T-helper 2 cell (primary cell): ENCODE measurements at places on chromosomes 13 and 19.

DNA sequence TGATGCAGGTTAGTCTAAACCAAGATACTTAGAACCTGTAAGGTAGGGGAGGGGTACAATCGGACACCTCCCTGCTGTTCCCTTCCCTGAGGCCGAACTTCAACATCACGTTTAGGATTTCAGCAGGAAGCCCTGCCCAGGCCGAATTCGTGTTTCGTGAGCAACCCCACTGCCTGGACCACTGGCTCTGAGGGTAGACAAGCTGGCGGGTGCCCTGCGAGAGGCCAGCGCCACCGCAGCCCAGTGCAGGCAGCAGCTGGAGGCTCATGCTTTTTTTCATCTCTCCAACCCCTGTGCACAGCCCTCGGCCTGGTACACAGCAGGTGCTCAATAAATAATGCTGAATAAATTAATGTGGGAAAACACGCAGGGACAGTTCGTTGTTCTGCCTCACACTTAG lies 7.7 kb downstream of the HOMER3 start:
- no peak for DNase-seq

DNA sequence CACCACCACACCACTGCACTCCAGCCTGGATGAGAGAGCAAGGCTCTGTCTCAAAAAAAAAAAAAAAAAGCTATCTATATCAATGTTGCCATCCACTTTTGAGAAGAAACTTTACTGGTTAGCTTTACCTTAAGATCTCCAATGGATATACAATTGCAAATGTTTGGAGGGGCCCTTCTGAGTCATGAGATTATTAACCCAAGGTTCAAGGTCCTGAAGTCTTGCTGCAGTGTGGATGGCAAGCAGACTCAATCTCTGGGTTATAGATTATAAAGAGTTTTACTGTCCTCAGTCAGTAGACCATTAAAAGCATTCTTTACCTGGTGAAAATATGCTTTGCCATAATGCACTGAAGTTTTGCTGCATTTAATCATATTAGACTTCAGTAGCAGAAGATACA lies 3.7 kb upstream of the ZNF431 start:
- no peak for DNase-seq

DNA sequence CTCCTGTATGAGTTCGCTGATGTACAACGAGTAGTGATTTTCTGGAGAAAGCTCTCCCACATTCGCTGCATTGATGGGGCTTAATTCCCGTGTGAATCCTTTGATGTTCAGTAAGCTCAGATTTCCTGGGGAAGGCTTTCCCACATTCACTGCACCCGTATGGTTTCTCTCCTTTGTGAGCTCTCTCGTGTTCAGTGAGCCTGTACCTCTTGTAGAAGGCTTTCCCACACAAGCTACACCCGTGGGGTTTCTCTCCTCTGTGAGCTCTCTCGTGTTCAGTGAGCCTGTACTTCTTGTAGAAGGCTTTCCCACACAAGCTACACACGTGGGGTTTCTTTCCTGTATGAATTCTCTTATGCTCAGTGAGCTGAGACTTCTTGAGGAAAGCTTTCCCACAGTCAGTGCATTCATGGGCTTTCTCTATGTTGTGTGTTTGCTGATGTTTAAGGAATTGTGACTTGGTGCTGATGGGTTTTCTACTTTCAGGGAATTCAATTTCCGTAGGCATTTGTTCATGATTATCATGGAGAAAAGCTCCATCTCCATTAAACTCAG lies 3.5 kb upstream of the ZNF577 start:
- DNase-seq: no peak

GRCh38 chr13:100125946-100126345 lies 37.1 kb downstream of the PCCA start:
- DNase-seq: no peak

DNA sequence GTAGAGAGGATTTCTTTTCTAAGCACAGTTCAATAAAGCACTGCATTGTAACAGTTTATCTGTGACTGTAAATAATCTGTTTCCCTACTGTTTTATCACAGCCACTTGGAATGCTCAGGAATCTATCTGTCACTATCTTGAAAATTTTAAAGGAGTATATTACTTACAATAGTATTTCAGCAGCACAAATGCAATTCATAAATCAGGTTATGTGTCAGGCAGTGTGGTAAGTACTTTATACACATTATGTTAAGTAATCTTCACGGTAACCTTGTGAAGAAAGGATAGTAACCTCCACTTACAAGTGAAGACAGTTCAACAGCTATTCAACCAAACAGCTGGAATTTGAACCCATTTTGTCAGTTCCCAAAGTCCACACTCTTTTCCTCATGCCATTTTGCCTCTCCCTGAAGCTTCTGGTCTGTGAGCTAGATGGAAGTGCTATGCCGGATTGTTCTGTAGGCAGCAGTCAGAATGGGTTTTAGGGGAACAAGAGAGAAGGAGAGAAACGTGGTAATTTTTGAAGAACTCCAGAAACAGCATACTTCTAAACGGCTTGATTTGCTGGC lies 125.0 kb downstream of the KLF12 start:
- no peak for DNase-seq

DNA sequence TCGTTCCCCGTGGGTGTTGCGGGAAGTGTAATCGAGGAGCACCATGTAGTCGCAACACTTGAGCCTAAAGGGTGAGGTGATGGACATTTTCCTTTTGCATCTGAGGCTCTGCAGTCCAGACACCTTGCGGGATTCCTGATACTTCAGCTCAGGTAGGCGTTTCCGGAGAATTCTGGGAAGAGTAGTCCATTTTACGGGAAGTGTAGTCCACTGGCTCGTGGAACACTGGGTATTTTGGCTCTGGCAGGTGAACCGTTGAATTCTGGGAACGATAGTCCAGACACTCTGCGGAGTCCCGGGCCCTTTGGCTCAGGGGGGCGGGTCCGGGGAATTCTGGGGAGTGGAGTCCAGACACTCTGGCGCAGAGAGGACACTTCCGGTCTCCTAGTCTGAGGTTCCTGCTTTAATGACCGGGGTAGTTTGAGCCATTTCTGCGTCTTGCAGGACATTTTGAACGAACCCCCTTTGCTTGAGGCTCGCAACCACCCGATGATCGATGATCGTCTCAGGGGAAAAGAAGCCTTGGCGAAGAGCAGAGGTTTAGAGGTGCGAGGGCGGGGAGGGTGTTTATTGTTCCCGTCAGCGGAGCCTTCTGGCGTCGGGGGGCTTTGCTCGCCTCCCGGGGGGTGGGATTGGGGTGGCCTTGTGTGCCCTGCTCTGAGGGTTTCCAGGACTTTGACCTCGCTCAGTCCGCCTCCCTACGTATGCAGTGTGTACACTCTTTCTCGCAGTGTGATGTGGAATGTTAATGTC lies at the start of gene ZNF223:
ZNF223 (plus strand) TSS at position 387 of the 753 bp plus-strand sequence. CDS start 3,141 bp downstream, outside the sequence.
- no peak for DNase-seq

DNA sequence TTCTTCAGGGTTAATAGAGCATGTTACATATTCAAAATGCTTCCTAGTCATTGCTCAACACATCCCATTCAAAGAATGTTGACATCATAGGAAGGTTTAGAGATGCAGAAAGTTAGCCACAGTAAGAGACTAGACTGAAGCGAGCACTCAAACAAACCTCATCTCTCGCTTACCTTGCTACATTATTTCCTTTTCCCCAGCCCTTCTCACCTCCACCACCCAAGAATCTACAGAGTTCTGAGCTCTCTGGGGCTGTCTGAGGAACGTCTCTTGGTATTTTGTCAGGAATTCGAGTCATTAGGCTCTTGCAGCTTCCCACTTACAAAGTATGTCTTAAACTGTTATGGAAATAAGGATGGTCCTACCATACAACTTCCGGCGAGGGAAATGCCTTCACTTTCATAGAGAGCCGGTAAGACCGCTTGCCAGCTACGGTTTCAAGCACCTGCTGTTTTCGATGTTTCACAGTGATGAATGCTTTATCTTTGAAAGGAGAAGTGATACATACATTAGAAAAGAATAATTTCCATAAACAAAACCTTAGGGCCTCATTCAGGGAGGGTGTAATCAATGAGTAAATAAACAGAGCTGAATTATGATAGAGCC lies 65.1 kb downstream of the FLT1 start:
- DNase-seq: no peak

DNA sequence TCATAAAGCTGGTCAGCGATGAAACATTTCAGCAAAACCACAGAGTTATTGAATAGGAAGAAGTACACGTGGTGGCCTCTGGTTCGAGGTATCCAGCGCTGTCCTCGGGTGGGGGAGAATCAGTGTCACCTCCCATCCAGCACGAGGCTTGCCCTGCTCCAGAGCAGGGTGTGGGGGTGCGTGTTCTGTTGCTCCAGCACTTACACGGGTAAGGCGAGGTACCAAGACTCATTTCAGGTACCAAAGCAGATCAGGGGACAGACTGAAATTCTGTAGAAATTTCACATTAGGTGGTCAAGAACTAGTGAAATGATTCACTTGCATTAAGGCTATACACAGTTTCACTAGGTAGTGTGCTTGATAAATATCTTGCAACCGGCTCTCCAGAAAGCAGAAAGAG lies 164.2 kb upstream of the SOX1 start:
- DNase-seq: no peak

GRCh38 chr19:30076751-30077670 lies 135.0 kb downstream of the URI1 start:
- no peak for DNase-seq

DNA sequence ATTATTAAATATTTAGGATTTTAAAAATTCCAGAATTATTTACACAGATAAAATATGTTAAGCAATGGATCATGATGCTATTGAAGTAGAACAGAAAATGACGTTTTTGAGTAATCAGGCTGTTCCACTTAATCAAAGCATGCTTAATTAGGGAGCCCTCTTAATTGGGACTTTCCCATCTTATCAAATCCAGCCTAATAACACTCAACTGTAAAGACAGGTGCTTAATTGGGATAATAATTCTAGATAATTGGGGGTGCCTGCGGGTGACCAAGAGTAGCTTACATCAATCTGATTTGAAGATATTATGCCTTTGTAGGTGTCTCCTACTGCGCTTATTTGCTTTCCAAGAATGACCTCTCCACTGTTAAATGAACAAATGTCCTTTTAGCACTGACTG lies 742.2 kb upstream of the SLITRK6 start:
- DNase-seq: no peak

DNA sequence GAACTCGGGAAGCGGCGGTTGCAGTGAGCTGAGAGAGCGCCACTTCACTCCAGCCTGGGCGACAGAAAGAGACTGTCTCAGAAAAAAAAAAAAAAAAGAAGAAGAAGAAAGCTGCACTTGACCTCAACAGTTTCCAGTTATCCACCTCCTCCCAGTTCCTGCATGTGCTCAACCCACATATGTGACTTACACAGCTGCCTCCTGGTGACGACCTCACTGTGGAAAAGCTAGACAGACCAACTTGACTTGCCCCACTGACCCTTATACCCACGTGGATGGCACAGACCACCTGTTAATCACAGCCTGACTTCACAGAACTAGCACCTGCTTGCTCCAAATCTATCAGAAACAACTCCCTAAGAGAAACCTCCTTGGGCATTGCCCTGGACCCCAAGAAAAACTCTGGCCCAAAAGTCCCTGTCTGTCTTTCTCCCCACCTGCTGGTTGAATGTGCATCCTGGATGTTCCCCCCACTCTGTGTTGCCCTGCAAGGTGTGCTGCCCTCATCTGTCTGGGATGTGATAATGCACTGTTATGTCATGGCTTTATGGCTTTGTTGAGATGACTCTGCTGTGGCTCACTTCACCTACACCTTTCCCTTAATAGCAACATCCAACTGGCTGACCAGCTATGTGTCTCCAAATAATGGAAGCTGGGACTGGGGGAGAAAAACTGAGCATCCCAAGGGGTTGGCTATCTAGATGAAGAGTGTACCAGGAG lies 2.8 kb downstream of the ZNF20 start:
- no peak for DNase-seq

DNA sequence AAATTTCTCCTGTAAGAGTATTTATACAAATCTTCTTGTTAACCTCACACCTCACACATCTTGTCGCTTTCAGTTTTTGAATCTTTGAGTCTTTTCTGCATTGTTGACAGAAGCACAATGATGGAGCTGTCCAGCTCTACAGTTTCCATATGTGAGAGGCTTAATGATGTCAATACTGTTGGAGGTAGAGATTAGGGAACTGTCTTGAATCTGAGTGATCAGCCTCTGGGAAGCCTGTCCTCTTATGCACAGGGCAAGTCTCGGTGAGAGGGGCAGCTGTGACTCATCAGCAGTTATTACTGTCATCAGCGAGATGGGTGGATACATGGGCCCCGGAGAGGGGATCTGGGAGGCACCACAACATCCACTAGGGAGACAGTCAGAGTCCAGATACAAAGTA lies 4.6 kb upstream of the ITGBL1 start:
- no peak for DNase-seq

- no peak for DNase-seq
Measured at GRCh38 chr19:28297586-28298157, 915.3 kb downstream of the UQCRFS1 start.

- peak; percentile 56 for DNase-seq
Measured at GRCh38 chr19:3094601-3095440, 659 bp downstream of the GNA11 start.

- no peak for DNase-seq
Measured at GRCh38 chr19:40690050-40690692, at the start of gene NUMBL. Gene NUMBL, minus strand, starts transcription at chr19:40690651. Its CDS starts 168 bp downstream, at chr19:40690483.

DNA sequence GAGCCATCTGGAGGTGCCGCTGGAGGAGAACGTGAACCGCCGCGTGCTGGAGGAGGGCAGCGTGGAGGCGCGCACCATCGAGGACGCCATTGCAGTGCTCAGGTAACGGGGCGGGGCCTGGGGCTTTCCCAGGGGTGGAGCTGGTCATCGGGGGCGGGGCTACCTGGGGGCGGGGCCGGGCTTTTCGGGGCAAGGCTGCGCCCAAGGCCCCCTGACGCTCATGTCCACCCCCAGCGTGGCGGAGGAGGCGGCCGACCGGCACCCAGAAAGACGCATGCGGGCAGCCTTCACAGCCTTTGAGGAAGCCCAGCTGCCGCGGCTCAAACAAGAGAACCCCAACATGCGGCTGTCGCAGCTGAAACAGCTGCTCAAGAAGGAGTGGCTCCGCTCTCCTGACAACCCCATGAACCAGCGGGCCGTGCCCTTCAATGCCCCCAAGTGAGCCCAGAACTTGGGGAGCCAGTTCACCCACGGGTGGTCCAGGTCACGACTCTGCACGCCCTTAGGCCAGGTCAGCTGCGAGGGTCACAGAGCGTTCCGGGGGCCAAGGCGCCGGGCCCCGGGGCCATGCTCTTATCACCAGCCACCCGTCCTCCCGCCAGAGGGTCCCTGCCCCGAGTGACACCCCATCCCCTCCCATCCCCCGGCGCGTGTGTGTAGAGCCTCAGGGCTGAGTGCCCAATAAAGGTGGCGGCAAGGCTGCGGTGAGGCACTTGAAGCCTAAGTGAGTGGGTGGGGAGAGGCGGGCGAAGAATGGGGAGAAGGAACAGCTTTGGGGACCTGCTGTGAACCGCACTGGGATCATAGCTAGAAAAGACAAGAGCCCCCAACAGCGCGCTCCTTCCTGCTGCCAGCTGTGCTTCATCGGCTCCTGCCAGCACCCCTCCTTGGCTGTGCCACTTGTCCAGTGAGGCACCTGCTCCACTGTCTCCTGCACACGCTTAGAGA lies 10.7 kb downstream of the CCDC124 start:
- DNase-seq: no peak

- DNase-seq: no peak
Measured at GRCh38 chr13:80173224-80173623, 167.7 kb downstream of the SPRY2 start.

- DNase-seq: no peak
Measured at GRCh38 chr19:14127176-14127575, 9.2 kb downstream of the ASF1B start.

- DNase-seq: peak; percentile 81
Measured at GRCh38 chr13:97435794-97436193, 1.8 kb downstream of the RAP2A start.

- DNase-seq: no peak
Measured at GRCh38 chr19:11094520-11094894, 5.2 kb downstream of the LDLR start.

GRCh38 chr19:50556282-50557008 lies 11.8 kb downstream of the LRRC4B start:
- peak; percentile 66 for DNase-seq
